ENCODE measurements at places on chromosomes 13 and 19. TPM values are rescaled to one million over a fixed set of nuclear protein-coding genes. Genes with fewer than 3 reads are reported as not detected.
A peak's percentile ranks its signal among the peaks of the same experiment; 100 is the strongest.

The ZNF256 gene
- total RNA-seq = 20.4 TPM

DNA sequence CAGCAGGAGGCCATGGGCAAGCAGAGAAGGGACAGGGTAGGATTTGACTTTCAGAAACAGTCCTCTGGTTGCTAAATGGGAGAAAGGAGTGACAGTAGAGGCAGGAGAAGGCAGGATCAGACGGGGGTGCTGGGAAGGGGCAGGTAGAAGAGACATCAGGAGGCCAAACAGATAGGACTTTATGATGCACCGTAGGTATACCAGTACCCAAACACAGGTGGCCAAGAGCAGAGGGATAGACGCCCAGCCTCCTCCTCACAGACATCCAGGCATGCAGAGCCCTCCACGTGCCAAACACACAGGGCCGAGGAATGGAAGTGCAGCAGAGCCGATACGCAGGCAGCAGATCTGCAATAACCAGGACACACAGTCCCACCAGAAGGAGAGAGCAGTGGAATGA is 1.3 kb upstream of the AXL start:
- no peaks in the 10 kb centered on the region for H3K36me3 ChIP-seq
- no peak for DNase-seq
- H3K27me3 ChIP-seq = no peaks in the 10 kb centered on the region
- 0 out of 2 replicates have a peak overlapping the region, but pooled peaks have one; percentile 93 for H3K4me3 ChIP-seq
- no peak overlapping the region for H3K27ac ChIP-seq
- peaks cover 14% of the 10 kb centered on the region for H3K4me1 ChIP-seq

The RDH8 gene
- total RNA-seq = not detected

The TEX26 gene
- not detected for total RNA-seq

- no peak for DNase-seq
- no peaks in the 10 kb centered on the region for H3K27me3 ChIP-seq
- H3K4me3 ChIP-seq = no peak overlapping the region
- no peak overlapping the region for H3K27ac ChIP-seq
- H3K36me3 ChIP-seq = no peaks in the 10 kb centered on the region
These were observed 158.8 kb upstream of the DACH1 start for GRCh38 chr13:72025836-72026235.

The TINCR gene
- 0.97 TPM for total RNA-seq

GRCh38 chr19:11787536-11787935 is 10.8 kb upstream of the ZNF491 start:
- no peaks in the 10 kb centered on the region for H3K4me1 ChIP-seq
- no peak overlapping the region for H3K4me3 ChIP-seq
- H3K36me3 ChIP-seq = no peaks in the 10 kb centered on the region
- no peak for DNase-seq
- no peak overlapping the region for H3K27ac ChIP-seq

GRCh38 chr13:57641051-57641450 is 9.5 kb downstream of the PCDH17 start:
- H3K4me3 ChIP-seq = no peak overlapping the region
- H3K36me3 ChIP-seq = no peaks in the 10 kb centered on the region
- no peak for DNase-seq
- peaks cover 17% of the 10 kb centered on the region for H3K27me3 ChIP-seq

The CLEC4G gene
- total RNA-seq = 0.52 TPM

GRCh38 chr13:98537306-98537705 is 39.6 kb downstream of the STK24 start:
- H3K36me3 ChIP-seq = no peaks in the 10 kb centered on the region
- no peaks in the 10 kb centered on the region for H3K27me3 ChIP-seq
- H3K4me1 ChIP-seq = peaks cover 37% of the 10 kb centered on the region
- no peak for DNase-seq
- no peak overlapping the region for H3K4me3 ChIP-seq
- H3K27ac ChIP-seq = no peak overlapping the region

The CLIP3 gene
- 12.4 TPM for total RNA-seq

- no peaks in the 10 kb centered on the region for H3K27me3 ChIP-seq
- DNase-seq = peak; percentile 90
- no peak overlapping the region for H3K27ac ChIP-seq
These were observed 87.6 kb upstream of the SLC15A1 start for GRCh38 chr13:98839856-98840769.

GRCh38 chr19:50975766-50976165 is 6.4 kb upstream of the KLK6 start:
- H3K4me1 ChIP-seq = peaks cover 16% of the 10 kb centered on the region
- no peaks in the 10 kb centered on the region for H3K36me3 ChIP-seq
- no peaks in the 10 kb centered on the region for H3K27me3 ChIP-seq
- H3K27ac ChIP-seq = no peak overlapping the region

The CYP2B6 gene
- total RNA-seq = 1.2 TPM

DNA sequence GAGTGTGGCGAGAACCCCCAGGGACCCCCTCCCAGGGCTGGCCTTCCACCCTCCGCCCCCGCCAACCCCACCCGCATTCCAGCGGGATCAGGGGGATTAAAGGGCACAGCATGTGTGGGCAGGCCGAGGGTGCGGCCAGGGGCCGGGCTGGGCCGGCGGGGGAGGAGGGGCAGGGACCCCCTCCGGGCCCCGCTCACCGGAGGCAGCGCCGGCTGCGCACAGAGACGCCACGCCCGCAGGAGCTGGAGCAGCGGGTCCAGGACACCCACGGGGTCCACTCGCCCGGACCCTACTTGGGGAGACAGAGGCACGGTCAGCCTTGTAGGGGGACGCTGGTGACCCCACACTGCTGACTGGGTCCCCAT is 2.4 kb downstream of the ADAMTSL5 start:
- H3K36me3 ChIP-seq = no peaks in the 10 kb centered on the region
- H3K4me1 ChIP-seq = no peaks in the 10 kb centered on the region
- no peak overlapping the region for H3K4me3 ChIP-seq
- H3K27me3 ChIP-seq = peaks cover 8% of the 10 kb centered on the region
- H3K27ac ChIP-seq = no peak overlapping the region

The C19orf73 gene
- total RNA-seq = 8.1 TPM

- H3K36me3 ChIP-seq = no peaks in the 10 kb centered on the region
- peaks cover 9% of the 10 kb centered on the region for H3K4me1 ChIP-seq
- H3K27ac ChIP-seq = no peak overlapping the region
- H3K4me3 ChIP-seq = no peak overlapping the region
- peak; percentile 63 for DNase-seq
- no peaks in the 10 kb centered on the region for H3K27me3 ChIP-seq
These were observed 15.0 kb upstream of the VSTM2B start for GRCh38 chr19:29510701-29511265.

The CELF5 gene
- total RNA-seq = 6.8 TPM

The ZNF93 gene
- 123 TPM for total RNA-seq

DNA sequence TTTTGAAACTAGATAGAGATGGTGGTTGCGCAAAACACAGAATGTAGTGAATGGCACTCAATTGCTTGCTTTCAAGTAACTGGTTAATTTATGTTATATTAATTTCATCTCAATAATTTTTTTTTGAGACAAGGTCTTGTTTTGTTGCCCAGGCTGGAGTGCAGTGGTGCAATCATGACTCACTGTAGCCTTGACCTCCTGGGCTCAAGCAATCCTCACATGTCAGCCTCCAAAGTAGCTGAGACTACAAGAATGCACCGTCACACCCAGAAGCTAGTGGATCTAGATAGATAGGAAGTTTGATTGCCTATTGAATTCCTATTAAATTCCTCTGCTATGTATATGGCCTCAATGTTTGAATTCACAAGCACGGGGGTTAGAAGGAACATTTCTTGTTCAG is 26.4 kb upstream of the ADGRE2 start:
- H3K4me3 ChIP-seq = no peak overlapping the region
- no peaks in the 10 kb centered on the region for H3K36me3 ChIP-seq
- no peak for DNase-seq
- peaks cover 12% of the 10 kb centered on the region for H3K4me1 ChIP-seq
- H3K27ac ChIP-seq = no peak overlapping the region
- H3K27me3 ChIP-seq = no peaks in the 10 kb centered on the region

DNA sequence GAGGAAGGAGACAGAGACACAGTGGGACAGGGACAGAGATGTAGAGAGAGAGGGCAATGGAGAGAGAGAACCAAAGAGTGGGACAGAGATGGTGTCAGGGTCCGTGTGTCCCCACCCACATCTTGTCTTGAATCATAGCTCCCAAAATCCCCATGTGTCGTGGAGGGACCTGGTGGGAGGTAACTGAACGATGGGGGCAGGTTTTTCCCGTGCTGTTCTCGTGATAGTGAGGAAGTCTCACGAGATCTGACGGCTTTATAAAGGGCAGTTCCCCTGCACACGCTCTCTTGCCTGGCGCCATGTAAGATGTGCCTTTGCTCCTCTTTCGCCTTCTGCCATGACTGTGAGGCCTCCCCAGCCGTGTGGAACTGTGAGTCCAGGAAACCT is 7.5 kb upstream of the PLA2G4C start:
- no peaks in the 10 kb centered on the region for H3K4me1 ChIP-seq
- no peak overlapping the region for H3K27ac ChIP-seq
- no peak for DNase-seq

The ZFP36 gene
- 10.6 TPM for total RNA-seq

The LRRC8E gene
- 4.8 TPM for total RNA-seq

DNA sequence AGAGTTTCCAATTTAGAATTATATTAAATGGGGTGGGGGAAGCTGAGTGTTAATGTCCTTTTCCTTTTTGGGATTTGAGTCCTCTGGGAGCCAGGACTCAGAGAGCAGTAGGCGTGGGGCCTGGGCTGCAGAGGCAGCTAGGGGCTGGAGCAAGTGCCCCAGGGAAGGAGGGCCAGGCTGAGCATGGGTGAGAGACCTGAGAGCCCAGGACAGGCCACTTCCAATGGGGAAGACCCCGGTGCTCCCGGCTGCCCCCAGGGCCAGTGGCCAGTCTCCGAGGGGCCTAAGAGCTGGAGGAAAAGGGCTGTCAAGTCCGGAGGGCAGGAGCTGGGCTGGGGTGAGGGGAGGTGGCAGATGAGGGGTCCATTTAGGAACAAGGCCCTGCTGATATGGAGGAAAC is 371.5 kb downstream of the ZNF536 start:
- no peak overlapping the region for H3K4me3 ChIP-seq
- DNase-seq = no peak
- no peaks in the 10 kb centered on the region for H3K4me1 ChIP-seq
- H3K27ac ChIP-seq = no peak overlapping the region

DNA sequence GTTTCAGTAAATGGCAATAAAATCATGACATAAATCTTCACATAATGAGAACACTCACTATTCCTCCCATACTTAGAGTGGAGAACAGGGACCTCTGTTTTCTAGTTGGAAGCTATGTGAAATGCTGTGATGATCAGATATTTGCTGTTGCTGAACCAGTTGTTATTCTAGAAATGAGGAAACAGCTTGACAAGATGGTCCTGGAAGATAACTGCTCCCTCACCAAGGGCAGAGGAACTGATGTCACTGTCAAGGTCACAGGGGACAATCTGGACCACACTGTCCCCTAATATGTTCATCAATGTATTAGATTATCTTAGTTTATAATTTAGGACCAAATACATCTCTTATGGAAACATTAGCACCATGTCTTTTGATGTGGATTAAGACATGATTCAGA is 1173.3 kb downstream of the PCDH17 start:
- no peaks in the 10 kb centered on the region for H3K4me1 ChIP-seq
- DNase-seq = no peak
- no peak overlapping the region for H3K27ac ChIP-seq
- H3K27me3 ChIP-seq = no peaks in the 10 kb centered on the region

DNA sequence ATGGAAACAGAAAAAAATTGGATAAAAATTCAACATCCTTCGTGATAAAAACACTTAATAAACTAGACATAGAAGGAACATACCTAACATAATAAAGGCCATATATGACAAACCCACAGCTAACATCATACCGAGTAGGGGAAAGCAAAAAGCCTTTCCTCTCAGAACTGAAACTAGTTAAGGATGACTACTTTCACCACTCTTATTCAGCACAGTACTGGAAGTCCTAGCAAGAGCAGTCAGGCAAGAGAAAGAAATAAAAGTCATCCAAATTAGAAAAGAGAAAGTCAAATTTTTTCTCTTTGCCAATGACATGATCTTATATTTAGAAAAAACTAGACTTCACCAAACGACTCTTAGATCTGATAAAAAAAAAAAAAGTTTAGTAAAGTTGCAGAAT is 25.8 kb upstream of the SLC7A9 start:
- no peak overlapping the region for H3K27ac ChIP-seq
- H3K27me3 ChIP-seq = no peaks in the 10 kb centered on the region
- H3K36me3 ChIP-seq = peaks cover 6% of the 10 kb centered on the region
- H3K4me3 ChIP-seq = no peak overlapping the region
- no peak for DNase-seq

The FFAR3 gene
- total RNA-seq = not detected

GRCh38 chr19:6590827-6591319 is at the start of gene CD70:
CD70 (minus strand) TSS chr19:6591150; CDS start chr19:6591002, 148 bp downstream.
- H3K27me3 ChIP-seq = peaks cover 84% of the 10 kb centered on the region
- DNase-seq = peak; percentile 85
- no peaks in the 10 kb centered on the region for H3K36me3 ChIP-seq
- H3K4me3 ChIP-seq = peak within 1 kb of the TSS; percentile 74
- H3K4me1 ChIP-seq = peaks cover 29% of the 10 kb centered on the region

- H3K4me1 ChIP-seq = 0 out of 2 replicates have a peak, but pooled peaks cover 3% of the 10 kb centered on the region
- H3K27me3 ChIP-seq = no peaks in the 10 kb centered on the region
- no peaks in the 10 kb centered on the region for H3K36me3 ChIP-seq
- H3K27ac ChIP-seq = no peak overlapping the region
These were observed 29.6 kb upstream of the KLF2 start for GRCh38 chr19:16295057-16295456.

- H3K4me1 ChIP-seq = no peaks in the 10 kb centered on the region
- no peak overlapping the region for H3K4me3 ChIP-seq
- H3K36me3 ChIP-seq = no peaks in the 10 kb centered on the region
- H3K27me3 ChIP-seq = no peaks in the 10 kb centered on the region
These were observed 357.6 kb downstream of the TBC1D4 start for GRCh38 chr13:75124415-75124814.

- no peak for DNase-seq
- H3K36me3 ChIP-seq = no peaks in the 10 kb centered on the region
- no peak overlapping the region for H3K27ac ChIP-seq
- no peaks in the 10 kb centered on the region for H3K4me1 ChIP-seq
These were observed 123.2 kb upstream of the SLC7A1 start for GRCh38 chr13:29718694-29719093.

GRCh38 chr19:42652021-42652420 is 57.3 kb upstream of the CEACAM8 start:
- no peaks in the 10 kb centered on the region for H3K4me1 ChIP-seq
- H3K36me3 ChIP-seq = no peaks in the 10 kb centered on the region

DNA sequence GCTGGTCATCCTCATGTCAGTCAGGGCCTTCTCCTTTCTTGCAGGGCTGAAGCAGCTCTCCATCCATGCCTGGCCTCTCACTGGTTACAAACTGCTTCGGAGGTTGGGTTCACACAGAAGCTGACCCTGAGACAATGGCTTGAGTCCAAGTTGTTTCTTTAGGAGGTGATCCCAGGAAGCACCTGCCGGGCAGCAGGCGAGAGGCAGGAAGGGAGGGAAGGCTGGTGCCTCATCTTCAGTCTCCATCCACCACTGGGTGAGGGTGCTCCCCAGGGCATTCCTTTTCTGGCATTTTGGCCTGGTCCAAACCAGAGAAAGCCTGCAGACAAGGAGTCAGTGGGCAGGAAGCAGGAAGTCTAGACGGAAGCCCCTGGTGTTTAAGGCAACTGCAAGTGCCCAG is 17.6 kb upstream of the SPATA13 start:
- H3K27ac ChIP-seq = no peak overlapping the region
- no peak for DNase-seq
- no peak overlapping the region for H3K4me3 ChIP-seq
- H3K4me1 ChIP-seq = peaks cover 27% of the 10 kb centered on the region
- H3K27me3 ChIP-seq = no peaks in the 10 kb centered on the region

All from GM23338 (cell line).